ENCODE measurements at places on chromosomes 11 and 22.
A peak's percentile ranks its signal among the peaks of the same experiment; 100 is the strongest.

- no peak for DNase-seq
These were observed 77.7 kb upstream of the SC5D start for GRCh38 chr11:121214861-121215260.

GRCh38 chr11:119347242-119347641 lies 737 bp upstream of the MFRP start:
- DNase-seq = no peak

DNA sequence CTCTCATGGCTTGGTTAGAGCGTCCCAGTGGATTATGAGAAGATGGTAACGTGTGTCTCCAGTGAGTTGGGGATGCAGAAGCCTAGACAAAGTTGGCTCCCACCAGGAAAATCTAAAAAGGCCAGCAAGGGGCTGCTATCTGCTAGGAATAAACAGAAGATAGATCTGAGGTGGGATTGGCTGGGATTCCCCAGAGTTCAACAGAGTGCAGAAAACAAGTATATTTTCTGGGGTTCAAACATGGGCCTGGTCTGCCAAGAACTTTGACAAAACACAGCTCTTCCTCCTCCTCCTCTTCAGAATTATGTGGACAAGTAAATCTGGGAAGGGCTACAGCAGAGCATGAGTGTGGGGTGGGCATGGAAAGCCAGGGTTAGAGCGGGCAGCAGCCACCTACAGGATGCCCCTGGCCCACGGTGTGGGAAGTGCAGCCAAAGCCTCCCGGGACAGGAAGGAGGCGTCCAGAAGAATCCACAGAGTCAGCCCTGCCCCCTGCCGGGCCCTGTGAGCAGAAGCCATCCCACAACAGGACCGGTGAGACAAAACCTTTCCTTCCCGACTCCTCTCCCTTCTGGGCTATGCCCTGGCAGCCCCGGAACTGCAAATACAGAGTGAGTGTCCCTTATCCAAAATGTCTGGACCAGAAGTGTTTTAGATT lies 67.1 kb downstream of the CD82 start:
- peak; percentile 31 for DNase-seq

DNA sequence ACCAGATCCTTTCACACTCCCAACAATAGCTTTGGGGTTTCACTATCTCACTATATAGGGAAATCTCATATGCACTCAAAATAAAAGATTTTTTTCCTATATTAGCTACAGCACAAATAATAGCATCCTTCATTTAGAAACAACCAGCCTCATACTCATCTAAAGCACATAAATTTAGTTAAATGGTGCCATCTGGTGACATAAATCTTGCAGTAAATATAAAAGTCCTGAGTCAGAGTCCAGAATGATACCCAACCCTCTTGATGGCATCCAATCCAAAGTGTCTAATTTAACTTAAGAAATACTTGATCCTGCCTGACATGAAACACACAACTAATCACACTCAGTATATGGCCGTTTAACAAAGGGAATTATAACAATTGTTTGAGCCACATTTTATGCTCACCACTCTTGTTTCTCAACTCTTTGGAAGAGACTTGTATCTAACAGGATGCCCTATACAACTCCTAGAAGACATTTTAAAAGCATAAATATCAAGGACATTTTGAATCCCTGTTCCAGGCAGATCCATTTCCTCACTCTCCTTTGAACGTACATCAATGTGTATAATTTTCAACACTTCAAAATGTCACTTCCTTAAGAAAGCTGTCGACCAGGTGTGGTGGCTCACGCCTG lies 36.2 kb downstream of the DLG2 start:
- peak; percentile 2 for DNase-seq

- no peak for DNase-seq
These were observed 37.1 kb upstream of the HSPA8 start for GRCh38 chr11:123098990-123099389.

DNA sequence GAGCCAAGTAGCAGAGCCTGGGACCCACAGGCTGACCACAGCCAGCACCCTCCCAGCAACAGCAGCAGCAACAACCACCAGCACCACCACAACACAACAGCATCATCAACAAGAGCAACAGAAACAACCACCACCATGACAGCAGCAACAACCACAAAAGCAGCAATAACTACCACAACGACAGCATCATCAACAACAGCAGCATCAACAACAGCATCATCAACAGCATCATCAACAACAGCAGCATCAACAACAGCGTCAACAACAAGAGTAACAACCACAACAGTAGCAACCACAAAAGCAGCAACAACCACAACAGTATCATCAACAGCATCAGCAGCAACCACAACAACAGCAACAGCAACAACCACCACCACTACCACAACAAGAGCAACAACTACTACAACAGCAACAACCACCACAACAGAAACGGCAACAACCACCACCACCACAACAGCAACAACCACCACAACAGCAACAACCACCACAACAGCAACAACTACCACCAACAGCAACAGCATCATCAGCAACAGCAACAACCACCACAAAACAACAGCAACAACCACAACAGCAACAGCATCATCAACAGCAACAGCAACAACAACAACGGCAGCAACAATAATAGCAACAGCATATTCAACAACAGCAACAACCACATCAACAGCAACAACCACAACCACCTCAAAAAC lies 22.1 kb upstream of the FGF3 start:
- DNase-seq = no peak

DNA sequence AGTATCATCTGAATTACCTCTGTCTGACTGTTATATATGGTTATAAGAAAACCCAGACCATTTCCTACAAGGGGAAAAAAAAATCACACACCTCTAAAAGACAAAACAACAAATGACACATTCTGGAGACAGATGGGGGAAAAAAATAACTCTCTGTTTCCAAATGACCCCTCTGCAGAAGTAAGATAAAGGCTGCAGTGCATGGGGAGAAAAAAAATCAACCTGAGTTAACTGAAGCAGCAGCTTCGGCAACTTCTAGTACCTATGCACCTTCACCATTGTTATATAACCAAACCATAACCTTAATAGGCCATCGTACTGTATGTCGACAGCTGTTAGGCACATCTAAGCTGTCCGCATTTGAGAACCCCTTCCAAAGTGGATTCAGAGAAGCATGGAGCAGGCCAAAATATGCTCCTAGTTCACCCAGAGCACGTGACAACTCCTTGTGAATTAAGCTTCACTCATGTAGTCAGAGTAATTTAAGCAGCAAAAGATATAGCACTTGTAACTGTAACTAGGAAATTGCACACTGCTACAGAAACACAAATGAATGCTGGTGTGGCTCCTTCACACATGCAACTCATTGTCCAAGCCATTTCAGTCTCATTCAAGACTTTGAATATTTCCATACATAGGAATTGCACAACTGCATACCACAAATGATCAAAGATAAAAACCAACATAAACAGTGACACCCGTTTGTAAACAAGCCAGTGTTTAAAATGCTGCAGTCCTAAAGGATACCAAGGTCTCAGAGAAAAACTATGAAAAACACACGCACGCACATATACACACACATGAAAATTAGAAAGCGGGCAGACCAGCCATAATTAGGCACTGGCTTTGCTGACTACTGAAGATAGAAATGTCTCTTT lies 2.7 kb downstream of the SIK3 start:
- no peak for DNase-seq

DNA sequence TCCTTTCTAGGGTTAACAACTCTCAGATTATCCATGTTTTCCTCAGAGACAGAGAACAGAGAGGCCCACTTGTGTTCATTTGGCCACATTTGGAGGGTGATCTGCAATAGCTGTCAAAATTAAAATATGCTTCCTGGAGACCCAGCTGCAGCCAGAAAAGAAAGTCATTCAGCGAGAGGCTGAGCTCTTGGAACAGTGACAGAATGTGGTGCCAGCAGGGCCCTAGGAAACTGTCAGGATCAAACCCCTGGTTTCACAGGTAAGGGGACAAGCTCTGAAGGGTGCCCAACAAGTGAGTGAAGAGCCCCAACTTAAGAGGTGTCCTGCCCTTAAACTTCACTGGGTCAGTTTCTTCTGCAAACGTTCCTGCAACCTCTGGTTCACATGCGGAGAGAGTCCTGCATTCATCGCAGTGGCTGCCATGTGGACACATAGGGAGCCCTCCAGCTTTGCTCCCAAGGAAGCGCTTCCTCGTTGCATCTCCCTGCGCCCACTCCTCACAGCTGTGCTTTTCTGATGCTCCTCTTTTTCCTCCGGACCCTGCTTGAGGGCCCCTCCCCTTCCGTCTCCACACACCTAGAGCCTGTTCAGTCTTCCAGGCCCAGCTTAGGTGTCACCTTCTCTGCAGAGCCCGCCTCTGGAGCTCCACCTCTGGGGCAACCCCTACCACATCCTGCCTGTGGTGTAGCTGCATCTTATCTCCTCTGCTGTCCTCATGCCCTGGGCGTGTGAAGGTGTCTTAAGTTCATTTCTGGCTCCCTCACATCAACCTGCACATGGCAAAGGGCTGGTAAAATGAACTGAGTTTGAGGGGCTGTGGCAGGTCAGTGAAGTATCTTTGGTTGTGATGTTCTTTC lies 3.9 kb downstream of the UCP3 start:
- no peak for DNase-seq

- no peak for DNase-seq
These were observed 1.9 kb downstream of the CHADL start for GRCh38 chr22:41238570-41239442.

- no peak for DNase-seq
These were observed 257.5 kb upstream of the MTNR1B start for GRCh38 chr11:92711926-92712325.

- DNase-seq = no peak
These were observed 10.5 kb upstream of the TMEM121B start for GRCh38 chr22:17131686-17132085.

DNA sequence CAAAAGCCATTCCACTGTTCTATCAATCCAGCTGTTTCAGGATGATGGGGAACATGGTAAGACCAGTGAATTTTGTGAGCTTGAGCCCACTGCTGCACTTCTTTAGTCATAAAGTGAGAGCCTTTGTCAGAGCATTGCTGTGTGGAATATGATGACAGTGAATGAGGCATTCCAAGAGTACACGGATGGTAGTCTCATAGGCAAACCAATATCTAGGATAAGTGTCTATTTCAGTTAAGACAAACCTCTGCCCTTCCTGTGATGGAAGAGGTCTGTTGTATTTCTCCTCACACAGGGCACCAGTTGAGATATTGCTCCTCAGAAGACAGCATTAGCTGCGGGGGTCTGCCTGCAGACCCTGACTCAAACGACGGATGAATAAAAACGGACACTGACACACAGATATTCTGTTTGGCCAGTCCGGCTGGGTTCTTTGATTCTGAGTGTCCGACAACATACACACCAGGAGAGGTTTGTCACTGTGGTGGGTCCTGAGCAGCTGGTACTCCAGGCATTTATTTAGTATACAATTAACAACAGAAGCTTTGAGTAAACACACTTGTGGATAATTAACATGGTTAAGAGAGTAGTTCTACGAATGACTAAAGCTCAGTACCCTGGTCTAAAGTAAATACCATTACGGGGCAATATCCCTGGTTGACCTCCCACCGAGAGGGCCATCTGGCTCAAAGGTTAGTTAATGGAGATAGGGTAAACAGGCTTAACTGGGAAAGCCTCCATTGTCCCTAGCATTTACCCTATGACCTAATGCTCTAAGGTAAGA lies 121.7 kb downstream of the ZNF280B start:
- DNase-seq = no peak

GRCh38 chr11:133355095-133355494 lies 177.2 kb downstream of the OPCML start:
- DNase-seq = no peak

DNA sequence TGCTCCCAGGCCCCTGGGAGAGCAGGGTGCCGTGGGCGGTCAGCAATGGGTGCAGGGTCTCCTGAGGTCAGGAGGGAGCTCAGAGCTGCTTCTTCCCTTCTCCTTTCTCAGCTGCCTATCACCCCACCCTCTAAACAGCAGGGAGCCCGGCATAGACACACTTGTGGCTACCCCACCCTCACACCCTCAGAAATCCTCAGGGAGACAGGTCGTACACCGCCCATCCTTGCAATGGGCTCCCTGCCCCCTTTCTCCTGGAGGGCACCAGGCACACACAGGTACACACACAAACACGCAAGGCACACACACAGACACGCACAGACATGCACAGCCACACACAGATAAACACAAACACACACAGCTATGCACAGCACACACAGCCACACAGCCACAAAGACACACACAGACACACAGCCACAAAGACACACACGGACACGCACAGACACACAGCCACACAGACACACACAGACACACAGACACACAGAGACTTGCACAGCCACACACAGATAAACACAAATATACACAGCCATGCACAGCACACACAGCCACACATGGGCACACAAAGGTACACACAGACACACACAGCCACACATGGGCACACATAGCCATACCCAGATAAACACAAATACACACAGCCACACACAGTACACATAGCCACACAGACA lies 44.9 kb upstream of the TH start:
- no peak for DNase-seq

DNA sequence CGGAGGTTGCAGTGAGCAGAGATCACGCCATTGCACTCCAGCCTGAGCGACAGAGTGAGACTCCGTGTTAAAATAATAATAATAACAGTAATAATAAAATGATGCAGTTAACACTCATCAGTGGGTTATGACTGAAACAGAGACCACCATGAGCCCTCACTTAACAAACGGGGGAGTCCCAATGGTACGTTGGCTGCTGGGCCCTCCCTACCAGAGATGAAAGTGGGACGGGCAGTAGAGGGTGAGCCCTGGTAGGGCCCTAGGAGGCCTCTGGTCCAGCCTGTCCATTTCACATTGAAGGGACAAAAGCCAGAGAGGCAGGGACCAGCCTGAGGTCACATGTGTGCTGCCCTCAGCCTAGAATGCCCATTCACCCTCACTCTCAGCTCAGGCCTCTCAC lies 13.7 kb upstream of the KIAA0930 start:
- no peak for DNase-seq

DNA sequence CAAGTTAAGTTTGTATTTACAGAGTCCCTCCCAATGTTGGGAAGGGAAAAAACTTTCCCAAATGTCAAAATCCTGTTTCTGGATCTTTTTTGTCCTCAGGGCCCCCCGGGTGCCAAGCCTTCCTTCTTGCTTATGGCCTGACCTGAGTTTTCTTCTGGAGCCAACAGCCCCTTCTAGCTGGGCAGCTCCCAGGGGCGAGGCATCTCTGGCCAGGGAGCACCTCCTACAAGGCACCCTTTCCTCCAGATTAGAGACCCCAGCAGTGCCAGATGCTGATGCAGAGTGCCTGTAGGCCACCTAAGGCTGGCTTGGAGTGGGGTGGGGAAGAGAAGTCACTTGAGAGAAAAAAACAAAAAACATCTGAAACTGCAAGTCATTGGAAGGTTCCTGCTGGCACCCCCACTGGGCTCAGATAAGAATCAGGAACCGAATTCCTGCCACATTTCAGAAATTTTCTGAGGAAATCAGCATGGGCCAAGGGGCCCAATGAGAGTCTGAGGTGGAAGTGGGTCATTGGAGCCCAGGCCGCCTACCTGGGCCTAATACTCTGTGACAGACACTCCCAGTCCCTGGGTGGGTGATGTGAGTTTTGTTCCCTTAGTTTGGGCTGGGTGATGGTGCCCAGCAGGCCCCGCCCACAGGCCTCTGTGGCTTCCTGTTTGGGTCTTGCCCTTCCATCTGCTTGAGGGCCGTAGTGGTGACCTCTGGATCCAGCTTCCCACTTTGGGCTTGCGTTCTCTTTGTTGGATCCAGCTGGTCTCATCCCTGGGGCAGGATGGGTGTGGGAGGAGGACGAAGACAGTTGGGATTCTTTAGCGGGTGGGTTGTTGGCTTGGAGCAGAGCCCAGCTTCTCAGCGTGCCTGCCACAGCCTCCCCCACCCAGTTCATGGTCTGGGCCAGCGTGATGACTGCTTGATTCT lies 40.6 kb downstream of the PARVA start:
- DNase-seq = peak; percentile 57

GRCh38 chr11:86596861-86597586 lies 75.4 kb downstream of the ME3 start:
- DNase-seq = peak; percentile 73

All from brain microvascular endothelial cell (primary cell).